GM12864 (cell line): ENCODE measurements at places on chromosomes 6 and 20.

DNA sequence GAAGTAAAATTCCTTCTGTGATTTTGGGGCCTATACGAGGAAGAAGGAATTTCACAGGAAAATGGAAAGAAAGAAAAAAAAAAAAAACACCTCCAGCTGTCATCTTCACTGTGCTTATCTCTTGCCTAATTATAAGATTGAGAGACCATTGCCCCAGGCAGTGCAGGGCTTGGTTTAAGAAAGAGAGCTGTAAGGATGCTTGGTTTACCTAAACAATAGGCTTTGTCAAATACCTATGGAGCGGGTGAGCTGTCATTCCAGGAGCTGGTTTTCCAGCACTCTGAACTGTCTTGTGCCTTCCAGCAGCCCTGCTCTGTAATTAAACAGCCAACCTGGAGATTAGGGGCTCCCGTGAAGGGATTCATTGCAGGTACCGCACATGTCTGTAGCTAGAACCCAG, 137.8 kb downstream of the EDN3 start:
- DNase-seq = no peak

DNA sequence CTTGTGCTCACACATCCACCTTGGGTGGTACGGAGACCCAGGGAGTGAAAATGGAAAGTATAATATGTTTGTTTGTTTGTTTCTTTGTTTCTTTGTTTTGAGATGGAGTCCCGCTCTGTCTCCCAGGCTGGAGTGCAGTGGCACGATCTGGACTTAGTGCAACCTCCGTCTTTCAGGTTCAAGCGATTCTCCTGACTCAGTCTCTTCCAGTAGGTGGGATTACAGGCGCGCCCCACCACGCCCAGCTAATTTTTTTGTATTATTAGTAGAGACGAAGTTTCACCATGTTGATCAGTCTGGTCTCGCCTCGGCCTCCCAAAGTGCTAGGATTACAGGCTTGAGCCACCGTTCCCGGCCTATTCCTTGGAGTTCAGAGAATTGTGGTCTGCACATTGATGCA, 115.4 kb downstream of the TRIM27 start:
- no peak for DNase-seq

DNA sequence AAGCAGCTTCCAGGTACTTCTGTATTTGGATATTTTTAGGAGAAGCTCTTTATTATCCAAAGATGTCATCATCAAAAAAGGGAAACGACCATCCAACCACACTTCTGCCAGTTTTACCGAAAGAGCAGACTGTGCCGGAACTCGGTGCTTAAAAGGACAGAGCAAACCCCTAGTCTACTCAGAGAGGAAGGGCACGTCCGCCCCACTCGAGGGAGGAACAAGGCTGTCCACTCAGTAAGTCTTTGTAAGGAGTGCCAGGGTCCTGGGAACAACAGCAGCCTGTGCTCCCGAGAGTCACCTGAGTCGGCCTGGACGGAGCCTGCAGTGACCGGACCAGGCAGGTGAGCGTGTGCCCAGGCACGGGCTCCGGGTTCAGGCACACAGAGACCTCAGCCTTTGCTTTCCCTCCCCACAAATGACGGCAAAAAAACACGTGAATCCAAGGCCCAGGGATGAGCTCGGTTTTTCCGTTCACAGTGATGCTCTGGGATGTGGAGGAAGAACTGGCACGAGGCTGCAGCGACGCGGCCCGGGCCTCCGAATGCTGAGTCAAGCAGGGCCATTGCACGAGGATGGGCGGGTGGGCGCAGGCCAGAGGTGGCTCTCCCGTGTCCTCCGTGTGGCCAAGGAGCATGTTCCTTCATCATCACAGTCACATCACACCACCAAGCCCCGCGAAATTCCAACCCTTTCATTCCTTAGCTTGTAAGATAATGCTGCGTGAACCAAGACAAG, 17.4 kb upstream of the SLCO4A1 start:
- no peak for DNase-seq

GRCh38 chr6:33774774-33775173, 14.2 kb downstream of the LEMD2 start:
- DNase-seq = no peak

DNA sequence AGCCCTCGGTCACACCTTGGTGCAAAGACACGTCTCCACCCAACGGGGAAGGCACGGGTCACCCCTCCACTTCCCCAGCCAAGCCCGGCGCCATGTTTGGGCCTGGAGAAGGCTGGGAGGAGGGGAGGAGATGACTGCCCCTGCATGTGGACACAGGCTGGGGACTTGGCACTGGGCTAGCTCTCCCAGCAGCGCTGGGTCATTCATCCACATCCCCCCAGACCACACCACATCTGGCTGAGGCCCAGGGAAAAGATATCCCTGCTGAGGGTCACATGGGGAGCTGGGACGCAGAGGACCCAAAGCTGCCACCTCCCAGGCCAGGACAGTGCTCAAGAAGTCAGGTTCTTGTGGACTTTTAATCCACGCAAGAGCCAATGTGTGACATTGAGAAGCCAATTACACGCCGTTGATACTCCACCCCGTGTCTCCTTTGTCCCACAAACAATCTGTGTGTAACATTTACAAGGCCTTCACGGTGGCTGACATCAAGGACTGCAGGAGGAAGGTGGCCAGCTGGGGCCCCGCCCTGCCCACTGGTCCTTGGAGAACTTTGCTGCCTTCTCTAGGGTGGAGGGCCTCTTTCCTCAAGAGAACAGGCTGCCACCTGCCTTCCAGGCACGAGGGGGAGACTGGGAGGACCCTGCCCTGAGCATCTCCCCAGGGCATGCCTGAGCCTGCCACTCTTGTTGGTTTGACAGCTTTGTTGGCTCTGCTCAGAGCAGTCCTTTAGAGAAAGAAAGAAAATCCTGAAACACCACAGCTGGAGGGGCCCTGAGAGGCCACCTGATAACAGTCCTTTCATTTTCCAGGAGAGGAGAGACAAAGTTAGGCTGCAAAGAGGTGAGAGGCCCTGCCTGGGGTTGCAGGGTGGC, 5.3 kb upstream of the IP6K3 start:
- DNase-seq = no peak

DNA sequence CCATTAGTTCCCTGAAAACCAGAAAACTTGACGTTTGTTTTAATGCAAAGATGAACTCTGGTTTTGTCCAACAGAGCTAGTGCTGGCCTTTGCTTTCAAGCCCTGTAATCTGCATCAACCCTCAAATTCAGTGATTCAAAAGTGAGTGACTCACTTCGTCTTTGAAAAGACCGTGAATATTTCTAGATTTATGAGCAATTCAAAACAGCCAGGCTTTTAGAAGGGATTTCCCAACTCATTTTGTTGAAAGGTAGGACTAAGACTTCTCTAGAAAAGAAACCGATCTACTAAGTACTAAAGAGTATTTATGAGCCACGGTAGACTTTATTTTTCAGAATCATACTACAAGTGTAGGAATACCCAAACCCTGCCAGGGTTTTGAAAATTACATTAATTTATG, 121.5 kb downstream of the UST start:
- no peak for DNase-seq

GRCh38 chr20:57831326-57831992, 121.6 kb upstream of the PMEPA1 start:
- no peak for DNase-seq

GRCh38 chr6:72724545-72724944, 102.7 kb downstream of the KCNQ5 start:
- no peak for DNase-seq

- DNase-seq = no peak
Observed at GRCh38 chr6:93848031-93848742, 428.8 kb upstream of the EPHA7 start.

DNA sequence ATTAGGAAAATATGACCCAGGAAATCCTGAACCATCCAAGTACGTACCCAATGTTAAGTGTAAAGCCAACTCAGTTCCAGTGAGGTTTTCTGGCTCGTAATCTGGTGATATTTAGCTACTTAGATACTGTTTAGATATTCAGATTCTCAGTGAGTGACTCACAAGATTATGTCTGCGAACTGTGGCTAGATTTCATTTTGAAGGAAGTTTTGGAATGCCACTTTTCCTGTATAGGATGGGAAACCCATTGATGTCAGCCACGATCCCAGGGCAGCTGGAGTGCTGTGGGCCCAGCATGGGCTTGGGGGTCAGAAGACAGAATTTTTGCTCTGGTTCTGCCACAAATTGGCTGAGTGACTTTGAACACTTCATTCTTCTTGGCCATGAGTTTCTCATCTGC, 76.3 kb downstream of the TMEM170B start:
- DNase-seq = no peak

- DNase-seq = no peak
Observed at GRCh38 chr6:34489207-34489805, 23.4 kb downstream of the PACSIN1 start.

GRCh38 chr20:43392561-43392960, 65.1 kb upstream of the SRSF6 start:
- DNase-seq = no peak

- DNase-seq = no peak
Observed at GRCh38 chr6:163860287-163861081, 446.0 kb downstream of the QKI start.

DNA sequence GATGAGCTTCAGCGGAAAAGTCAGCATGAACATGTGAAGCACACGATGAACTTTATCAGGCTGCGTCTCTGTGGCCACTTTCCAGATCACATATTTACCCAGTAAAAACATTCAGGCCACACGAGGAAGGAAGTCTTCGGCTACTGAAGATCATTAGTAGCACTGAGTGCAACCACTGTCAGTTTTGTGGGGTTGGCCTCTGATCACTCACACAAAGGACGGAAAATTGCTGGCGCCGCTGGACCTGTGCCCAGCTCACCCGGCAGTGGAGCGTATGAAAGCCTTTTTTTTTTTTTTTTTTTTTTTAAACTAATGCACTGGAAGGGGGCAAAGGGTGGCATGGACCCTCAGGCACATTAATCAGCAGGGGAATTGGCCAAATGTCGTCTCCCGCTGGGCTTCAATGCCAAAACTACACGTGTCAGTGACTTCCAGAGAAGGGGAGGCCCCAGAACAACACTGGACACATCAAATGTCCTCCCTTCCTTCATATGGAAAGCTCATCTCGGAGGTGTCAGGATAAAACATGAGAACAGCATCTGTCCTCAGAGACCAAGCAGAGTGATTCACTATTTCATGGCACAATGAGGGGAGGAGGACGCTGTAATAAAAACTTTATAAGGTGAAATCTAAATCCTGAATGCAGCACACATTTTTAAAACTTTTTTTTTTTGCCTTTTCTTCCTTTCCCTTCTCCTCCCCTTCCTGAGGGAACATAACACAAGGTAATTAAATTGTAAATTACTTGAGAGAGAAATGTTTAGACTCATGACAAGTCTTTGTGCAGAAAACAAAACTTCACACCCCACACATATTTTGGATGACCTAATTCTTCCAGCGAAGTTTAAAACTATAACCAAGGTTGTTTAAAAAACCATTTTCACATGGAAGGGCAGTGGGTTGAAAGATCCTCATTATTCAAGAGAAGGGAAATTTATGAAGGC, 223.4 kb downstream of the FOXC1 start:
- DNase-seq = no peak

GRCh38 chr6:27241443-27241842, 6.1 kb upstream of the PRSS16 start:
- no peak for DNase-seq

- no peak for DNase-seq
Observed at GRCh38 chr20:10581823-10582222, 92.0 kb downstream of the JAG1 start.

- DNase-seq = no peak
Observed at GRCh38 chr6:69958978-69959377, 92.6 kb downstream of the COL19A1 start.

- DNase-seq = no peak
Observed at GRCh38 chr6:142444881-142445301, 143.1 kb downstream of the ADGRG6 start.

DNA sequence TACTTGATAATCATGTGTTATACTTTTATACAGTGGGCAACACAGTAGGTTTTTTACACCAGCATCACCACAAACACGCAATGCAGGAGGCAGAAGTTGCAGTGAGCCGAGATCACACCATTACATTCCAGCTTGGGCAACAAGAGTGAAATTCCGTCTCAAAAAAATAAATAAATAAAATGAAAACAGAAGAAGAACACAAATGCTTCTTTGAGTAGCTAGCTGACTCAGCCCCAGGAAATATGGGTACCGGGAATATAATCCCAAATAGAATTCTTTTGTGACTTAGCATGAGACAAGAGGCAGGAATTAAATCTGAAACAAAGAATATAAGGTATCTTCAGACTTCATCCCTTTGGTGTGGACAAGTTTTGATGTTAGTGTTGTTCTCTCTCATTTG, 164.2 kb upstream of the ATXN1 start:
- no peak for DNase-seq

GRCh38 chr6:103153016-103153415, 1706.7 kb downstream of the HACE1 start:
- no peak for DNase-seq

DNA sequence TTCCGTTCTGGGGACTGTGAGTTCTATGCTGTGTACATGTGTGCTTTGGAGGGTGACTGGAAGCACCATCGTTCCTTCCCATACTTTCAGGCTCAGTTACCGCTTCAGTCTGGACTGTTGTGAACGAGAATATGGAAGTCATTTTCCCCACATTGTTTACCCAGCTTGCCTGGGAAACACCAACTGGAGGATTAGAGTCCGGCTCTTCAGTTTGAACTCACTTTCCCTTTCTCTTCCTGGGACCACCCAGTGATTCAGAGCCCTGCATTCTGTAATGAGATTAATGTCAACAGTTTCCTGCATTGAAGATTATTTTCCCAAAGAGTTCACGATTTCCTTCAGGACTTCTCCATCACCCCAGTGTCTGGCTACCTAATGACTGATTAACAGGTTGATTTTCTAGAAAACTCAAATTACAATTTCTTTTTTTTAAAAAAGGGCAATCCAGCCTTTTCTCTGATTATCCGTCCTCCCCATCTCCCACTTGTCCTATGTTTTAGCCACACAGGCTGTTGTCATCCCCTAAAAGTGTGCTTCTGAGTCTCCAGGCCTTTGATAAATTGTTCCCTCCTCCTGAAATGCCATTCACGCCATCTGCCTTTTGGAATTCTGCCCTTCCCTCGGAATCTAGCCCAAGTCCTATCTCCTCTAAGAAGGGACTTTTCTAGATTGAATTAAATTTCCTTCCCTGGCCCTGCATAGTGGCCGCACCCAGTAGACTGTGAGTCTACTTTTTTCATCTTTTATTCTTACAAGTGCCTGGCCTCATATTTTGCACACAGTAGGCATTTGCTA, 3.3 kb upstream of the TAGAP start:
- no peak for DNase-seq

DNA sequence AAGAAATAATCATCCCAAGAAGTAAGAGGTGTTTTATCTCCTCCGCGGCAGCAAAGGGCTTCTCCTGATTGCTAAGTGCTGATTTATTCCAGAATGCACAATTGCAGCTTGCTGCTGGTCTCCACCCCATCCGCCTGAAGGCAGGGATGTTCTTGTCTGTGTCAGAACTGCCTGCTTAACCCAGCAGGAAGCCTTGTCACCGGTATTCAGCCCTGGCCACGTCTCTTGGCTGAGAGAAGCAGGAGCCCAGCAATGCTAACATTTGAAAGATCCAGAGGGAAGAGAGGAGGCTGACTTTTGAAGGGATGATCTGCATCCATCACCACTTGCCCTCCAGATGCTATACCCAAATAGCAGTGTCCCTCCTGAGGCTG, 4.2 kb downstream of the SCML4 start:
- DNase-seq = no peak

GRCh38 chr6:43761666-43762409, 8.2 kb upstream of the VEGFA start:
- DNase-seq = no peak

- DNase-seq = no peak
Observed at GRCh38 chr6:112839525-112839961, 492.4 kb downstream of the RFPL4B start.
